ENCODE measurements at places on chromosomes 5 and 9. TPM values are rescaled to one million over a fixed set of nuclear protein-coding genes. Genes with fewer than 3 reads are reported as not detected.

GRCh38 chr9:114518599-114519022, 13.3 kb upstream of the WHRN start:
- DNase-seq = no peak

- DNase-seq = no peak
These were observed 133.6 kb downstream of the SIL1 start for GRCh38 chr5:139064613-139065012.

DNA sequence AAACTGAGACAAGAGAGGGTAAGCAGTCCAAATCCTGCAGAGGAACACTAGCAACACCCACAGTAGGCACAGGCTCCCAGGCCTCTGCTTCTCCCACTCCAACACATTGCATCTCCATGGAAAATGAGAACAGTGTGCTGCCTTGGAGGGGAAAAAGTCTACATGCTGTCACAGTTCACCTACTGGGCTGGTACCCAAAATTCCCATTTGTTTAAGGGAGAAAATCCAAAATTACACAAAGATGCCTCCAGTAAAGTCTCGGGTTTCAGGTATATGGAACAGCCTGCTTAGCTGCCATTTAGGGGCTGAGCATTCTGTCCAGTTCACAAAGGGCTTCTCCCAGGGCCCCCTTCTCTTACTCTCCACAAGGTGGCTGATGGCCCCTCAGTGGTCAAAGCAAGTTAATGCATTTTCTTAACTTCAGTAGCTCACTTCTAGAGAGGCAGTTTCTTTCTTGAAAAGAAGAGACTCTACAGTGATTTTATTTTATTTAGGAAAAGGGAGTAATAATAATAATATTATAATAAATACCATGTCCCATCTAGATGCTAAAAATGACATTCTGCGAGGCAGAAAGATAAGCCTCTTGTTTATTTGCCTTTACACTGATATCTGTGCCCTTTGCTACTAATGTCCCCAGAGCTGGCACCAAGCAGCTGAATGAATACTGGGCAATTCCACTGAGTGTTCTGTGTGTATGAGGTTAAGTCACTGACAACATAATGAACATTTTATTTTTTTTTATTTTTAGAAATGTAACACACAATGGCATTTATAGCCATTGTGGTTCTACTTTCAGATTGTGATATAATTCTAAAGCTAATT, 89.4 kb downstream of the RGS7BP start:
- DNase-seq = peak; percentile 85

DNA sequence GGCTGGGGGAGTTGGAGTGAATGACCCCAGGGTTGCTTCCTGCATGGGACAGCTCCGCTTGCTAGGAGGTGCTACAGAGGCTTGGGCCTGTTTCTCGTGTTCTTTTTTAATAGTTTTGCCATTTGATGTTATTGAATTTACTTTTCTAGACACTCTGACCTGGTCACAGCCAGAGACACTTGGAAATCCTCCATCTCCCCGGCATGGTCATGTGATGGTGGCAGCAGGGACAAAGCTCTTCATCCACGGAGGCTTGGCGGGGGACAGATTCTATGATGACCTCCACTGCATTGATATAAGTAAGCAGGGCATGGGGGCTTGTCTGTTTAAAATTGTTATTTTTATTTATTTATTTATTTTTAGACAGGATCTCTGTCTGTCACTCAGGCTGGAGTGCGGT, 13.4 kb downstream of the HSPA5 start:
- no peak for DNase-seq

- DNase-seq = no peak
These were observed 98.5 kb downstream of the ESM1 start for GRCh38 chr5:54886866-54887265.

DNA sequence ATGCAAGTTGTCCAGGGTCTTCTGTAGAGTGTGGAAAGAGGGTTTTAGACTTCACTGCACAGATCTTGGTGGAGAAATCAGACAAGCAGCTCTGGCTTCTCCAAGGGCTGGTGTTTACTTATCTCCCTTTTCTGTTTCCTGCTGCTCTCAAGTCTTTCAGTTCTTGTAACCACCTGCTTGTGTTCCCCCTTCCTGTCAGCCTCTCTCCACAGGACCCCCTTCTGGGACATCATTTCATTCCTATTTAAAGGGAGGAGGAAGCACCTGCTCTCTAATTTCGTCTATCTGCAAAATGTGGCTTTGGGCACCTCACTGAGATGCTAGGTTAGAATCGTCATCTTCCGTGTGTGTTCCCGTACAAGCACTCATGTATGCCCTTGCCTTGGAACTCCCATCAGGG, 636.2 kb downstream of the MTRR start:
- DNase-seq = no peak

- DNase-seq = no peak
These were observed 23.5 kb downstream of the TBC1D2 start for GRCh38 chr9:98231770-98232478.

DNA sequence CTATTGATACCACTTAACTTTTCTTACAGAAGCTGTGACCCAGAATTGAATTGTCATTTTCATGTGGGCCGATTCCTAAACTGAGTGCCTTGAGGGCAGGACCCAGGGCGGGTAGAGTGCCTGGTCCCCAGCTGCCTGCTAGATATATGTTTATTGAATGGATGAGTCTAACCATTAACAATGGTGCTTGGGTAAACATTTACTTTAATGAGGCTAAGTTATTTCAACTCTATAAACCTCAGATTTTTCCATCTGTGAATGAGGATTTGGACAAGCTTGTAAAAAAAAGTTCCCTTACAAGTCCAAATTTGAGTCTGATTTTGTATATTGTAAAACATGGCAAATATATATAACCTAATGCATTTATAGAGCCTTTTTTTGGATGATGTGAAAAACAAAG, 181.8 kb upstream of the ELL2 start:
- DNase-seq = no peak

The CD74 gene
- 49.8 TPM for total RNA-seq

The IL31RA gene
- not detected for total RNA-seq

The LCN15 gene
- 0.54 TPM for total RNA-seq
